ENCODE measurements at places on chromosomes 3 and 15.

DNA sequence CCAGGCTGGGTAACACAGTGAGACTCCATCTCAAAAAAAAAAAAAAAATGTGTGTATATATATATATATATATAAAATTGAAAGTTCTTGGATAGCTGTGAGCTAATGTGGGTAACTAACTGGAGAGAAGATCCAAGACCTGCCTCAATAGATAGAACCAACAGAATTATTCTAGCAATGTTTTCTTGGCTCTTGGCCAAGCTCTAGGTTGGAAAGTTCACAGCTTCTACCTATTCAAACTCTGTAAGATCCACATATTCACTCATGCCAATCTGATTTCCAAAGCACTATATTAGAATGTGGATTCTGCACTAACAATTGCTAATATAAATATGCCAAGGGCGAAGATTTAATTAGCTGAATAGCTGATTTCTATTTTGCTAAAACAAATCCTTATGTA, 29.8 kb upstream of the CMTM6 start:
- no peak for DNase-seq

GRCh38 chr15:34726406-34727100, 28.2 kb downstream of the GJD2 start:
- DNase-seq = no peak

GRCh38 chr15:38486936-38487335, 33.0 kb downstream of the FAM98B start:
- DNase-seq = no peak

DNA sequence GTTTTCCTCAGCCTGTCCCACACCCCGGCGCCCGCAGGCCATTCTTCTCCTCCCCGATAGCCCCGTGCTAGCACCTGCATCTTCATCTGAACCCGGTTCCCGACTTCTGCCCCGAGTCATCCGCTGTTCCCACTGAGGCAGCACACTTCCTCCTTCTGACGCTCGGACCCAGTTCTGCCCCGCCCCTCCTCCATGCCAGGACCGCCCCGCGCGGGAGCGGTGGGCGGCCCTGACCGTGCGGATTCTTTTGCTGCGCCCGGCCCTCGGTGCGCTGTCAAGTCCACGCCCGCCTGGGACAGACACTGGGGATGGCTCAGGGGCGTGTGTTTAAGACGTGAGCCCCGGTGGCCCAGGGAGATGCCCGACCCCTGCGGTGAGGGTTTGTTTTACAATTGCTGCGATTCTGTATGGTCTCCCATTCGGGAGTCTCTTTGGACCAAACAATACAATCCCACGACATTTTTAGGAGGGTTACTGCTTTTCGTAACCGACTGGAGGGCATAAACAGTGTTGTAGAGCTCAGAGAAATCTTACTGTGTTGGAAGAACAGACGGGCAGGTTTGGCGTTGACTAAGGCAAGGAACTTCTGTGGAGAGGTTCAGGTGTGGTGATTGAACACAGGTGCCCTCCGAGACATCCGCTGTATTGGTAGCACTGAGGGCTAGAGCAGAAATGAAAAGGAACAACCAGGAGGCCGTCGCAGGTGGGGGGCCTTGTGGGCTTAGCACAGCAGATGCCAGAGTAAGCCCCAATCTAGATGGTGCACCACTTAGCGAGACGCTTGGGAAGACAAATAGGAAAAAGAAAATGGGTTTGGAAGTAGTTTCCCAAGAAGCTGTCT, 716 bp downstream of the PTPN23 start:
- DNase-seq = peak; percentile 34

GRCh38 chr15:92879949-92880725, 20.0 kb upstream of the CHD2 start:
- no peak for DNase-seq

GRCh38 chr3:12471241-12471640, 13.0 kb upstream of the TSEN2 start:
- no peak for DNase-seq

- DNase-seq = no peak
These were observed 254.1 kb upstream of the SATB1 start for GRCh38 chr3:18679238-18679637.

DNA sequence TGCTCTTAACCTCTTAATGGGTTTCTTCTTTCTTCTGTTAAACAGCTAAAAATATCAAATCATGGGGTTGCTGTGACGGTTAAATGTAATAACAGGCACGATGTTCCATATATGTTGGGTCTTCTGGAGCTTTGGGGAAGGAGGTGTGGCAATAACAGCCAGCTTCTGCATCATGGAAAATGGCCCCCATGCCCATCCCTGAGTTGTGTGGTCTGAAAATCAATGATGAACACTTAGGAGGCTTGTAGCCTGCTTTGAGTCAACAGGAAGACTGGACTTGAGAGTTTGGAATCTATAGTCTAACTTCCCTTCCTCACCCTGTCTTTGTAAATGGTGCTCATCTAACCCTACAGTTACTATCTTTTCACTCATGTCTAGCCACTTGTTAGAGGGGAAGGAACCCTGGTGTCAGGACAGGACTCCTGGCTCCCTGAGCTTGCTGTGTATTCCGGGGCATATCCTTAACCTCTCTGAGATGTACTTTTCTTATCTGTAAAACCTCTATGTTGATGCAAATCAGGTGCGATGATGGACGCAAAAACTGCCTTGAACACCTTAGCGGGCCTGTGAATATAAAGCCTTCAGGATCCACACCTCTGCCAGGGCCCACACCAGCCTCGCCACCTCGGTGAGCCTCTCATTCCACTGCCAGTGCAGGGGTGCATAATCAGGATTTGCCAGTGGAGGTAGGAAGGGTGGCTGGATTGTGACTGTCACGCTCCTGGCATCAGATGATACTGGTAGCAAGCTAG, 27.5 kb downstream of the SMAD3 start:
- no peak for DNase-seq

- DNase-seq = no peak
These were observed 178.2 kb upstream of the GOLIM4 start for GRCh38 chr3:168273917-168274316.

DNA sequence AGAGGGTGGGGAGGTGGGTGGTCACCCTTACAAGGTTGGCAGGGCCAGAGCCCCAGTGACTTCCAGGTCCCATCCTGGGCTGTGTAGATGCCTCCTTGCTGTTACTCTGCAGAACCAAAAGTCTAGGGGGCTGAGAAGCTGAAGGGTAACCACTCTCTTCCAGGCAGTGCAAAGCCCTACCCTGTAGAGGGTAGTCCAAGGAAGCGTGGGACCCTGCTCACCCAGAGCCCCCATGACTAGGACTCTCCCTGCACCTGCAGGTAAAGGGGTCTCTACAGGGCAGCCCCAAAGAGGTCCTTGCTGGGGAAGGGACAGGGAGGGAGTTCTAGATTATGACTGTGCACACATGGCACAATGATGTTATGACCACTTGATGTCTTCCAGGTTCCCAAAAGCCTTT, 14.2 kb downstream of the GHRL start:
- DNase-seq = no peak

DNA sequence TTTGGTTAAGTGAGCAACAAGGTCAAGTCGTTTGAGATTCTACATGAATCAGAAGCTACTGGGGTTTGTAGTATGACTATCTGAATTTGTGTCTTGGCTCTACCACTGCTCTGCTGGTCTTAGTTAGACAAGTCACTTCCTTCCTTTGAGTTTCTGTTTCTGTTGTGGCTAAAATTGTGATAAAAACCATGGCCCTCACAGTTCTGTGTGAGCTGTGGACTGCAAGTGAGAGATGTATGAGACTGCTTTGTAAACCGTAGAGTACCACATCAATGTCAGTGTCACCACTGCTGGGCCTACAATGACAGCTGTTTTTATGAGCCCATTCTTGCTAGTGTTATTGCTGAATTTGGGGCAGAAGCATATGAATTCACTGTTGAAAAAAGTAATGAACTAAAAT, 32.7 kb downstream of the RARB start:
- DNase-seq = no peak

GRCh38 chr3:193372783-193373182, 5.8 kb downstream of the ATP13A5 start:
- DNase-seq = no peak

- no peak for DNase-seq
These were observed 30.9 kb downstream of the UBE3A start for GRCh38 chr15:25407950-25408349.
